Left cardiac atrium (tissue), 4 donors: ENCODE measurements at places on chromosomes 1 and 21. TPM values are rescaled to one million over a fixed set of nuclear protein-coding genes. Genes with fewer than 3 reads are reported as not detected.

The ANGPTL3 gene
- total RNA-seq, result not detected

GRCh38 chr1:29032841-29033240 is 90.9 kb downstream of the TMEM200B start:
- no peak for DNase-seq

DNA sequence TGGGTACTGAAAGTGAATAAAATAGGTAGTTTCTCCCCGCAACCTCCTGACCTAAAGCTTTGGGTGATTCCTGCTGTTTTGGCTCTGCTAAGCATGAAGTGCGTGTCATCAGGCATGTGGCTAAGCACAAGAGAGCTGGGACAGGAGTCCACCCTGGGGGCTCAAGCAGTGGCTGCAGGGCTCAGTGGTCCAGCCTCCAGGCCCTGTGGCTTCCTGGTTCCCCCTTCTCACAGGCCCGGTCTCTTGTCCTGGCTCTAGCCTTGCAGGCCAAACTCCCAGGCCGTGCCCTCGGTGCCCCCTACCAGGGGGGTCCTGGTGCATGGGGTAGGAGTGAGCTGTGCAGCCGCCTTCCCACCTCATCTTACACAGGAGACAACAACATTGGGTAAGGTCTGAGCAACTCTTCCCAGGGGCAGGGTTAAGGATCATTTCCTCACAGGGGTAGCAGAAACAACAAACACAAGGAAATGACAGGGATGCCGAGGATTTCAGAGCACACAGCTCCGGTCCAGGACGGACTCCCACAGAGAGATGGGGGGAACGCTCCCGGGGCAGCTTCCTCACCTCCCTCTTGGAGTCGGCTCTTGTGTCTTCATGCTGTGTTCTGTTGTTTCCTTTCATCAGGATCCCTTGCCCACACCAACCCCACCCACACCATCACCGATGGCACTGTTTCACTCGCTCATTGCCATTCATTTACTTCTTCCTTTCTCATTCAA is 19.8 kb upstream of the SLC2A1 start:
- DNase-seq, result no peak

The LCE2A gene
- not detected for total RNA-seq
